ENCODE measurements at places on chromosomes 7 and 10.

- DNase-seq: peak; percentile 25
Measured at GRCh38 chr7:47254081-47254977, 327.6 kb downstream of the TNS3 start.

DNA sequence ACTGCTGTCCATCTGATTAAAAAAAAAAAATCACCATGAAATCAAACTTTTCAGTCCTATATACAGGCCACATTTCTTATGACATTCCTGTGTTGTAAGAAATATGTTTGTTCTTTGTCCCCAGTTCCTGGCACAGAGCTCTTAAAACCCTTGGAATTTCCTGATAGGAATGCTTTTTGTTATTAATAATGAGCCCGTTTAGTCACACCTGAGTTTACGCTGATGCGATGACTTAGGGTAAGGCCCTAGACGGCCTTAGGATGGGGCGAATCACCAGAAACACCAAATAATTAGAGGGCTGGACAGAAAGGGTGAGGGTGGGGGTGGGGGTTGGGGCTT lies 17.5 kb downstream of the TSPAN15 start:
- DNase-seq: no peak

DNA sequence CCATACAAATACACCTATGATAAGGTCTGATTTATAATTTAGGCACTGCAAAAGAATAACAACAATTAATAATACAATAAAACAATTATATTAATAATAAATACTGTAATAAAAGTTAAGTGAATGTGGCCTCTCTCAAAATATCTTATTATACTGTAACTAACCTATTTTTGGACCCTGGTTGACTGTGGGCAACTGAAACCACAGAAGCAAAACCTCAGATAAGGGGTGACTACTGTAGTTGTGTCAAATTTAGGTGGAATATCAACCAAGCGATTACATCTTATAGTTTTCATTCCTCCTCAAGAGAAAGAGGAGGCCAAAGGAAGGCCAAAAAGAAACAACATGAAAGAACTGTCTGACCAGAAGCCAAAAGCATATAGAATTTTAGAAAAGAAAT lies 103.9 kb downstream of the SKAP2 start:
- DNase-seq: no peak

GRCh38 chr7:1529383-1530116 lies 952 bp upstream of the MAFK start:
- no peak for DNase-seq

DNA sequence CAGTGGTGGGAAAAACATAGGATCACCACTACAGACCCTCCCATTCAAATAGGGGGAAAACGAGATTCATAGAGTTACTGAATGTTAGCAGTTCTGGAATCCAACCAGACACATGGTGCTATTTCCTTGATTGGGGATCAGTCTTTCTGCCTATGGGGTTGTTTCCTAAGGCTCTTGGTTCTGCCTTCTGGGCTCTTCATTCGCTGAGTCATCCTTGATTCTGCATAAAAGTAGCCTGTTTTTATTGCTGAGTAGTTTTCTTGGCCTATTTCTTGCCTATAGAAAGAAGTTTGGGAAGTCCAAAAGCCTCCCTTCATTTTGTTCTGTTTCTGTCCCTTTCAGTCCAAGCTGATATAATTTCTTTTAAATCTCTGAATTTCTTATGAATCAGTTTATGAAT lies 99.3 kb upstream of the OIT3 start:
- DNase-seq: no peak

DNA sequence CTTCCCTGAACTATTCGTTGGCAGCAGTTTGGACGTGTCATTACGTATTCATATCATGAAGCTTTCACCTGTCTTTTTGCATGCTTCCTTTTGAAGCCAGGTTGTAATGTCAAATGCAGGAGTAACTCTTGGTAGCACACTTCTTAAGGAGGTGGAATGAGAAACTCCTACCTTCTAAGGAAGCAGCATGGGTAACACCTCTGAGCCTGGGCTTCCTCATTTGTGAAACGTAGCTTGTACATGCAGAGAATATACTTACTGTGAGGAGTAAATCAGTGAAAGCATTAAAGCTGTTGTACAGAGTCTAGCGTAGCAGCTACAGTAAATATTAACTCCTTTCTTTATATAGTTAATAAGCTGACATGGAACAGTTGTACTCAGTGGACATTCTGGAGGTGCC lies 21.1 kb downstream of the CUL1 start:
- no peak for DNase-seq

GRCh38 chr7:149873970-149874643 lies 338 bp downstream of the ATP6V0E2 start:
- DNase-seq: no peak

DNA sequence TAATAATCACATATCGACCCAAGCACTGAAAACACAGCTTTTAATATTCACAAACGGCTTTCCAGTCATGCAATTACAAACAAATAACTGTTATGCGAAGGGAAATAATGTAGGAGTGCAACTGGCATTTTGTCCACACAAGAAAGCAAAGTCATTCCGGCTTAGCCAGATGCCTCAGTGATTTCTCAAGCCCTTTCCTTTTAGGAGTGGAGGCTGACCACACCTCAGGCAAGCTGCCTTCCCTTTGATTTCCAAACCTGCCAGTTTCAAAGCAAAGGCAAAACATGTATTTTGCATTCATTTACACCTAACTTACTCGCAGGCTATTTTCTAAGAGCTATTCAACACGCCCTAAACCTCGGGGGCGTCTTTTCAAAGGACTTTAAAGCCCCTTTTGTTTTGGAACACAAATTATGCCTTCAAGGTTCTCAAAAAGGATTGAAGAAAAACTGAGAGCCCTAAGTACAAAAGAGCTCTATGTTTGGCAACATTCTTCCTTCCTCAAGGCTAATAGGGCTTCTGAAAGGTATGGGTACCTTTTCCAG lies 109.6 kb downstream of the CPXM2 start:
- no peak for DNase-seq

DNA sequence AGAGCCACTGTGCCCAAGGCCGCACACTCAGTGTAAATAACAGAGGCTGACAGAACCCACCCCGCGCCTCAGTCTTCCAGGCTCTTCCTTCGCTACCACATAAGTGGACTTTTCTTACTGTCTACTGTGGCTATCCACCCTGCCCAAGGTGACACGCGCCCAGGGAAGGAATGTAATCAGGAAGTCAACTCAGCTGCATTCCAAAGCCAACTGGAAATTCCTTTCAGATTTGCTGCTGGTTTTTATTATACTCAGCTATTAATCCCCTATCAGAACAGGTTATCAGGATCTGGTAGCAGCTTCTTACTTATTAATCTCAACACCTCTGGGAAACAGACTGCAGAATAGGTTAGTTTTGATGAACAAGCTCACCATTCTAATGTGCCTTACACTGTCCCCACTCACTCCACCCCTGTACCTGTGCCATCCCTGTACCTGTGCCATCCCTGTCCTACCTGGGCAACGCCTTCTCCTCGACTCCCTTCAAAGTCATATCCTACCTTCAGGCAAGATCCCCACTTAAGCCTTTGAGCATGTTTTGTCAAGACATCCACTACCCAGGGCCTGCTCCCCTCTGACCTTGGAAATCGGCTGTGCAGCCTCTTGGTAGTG lies 90.7 kb downstream of the NHLRC2 start:
- DNase-seq: no peak

- DNase-seq: no peak
Measured at GRCh38 chr7:65907501-65908198, 34.8 kb downstream of the VKORC1L1 start.

DNA sequence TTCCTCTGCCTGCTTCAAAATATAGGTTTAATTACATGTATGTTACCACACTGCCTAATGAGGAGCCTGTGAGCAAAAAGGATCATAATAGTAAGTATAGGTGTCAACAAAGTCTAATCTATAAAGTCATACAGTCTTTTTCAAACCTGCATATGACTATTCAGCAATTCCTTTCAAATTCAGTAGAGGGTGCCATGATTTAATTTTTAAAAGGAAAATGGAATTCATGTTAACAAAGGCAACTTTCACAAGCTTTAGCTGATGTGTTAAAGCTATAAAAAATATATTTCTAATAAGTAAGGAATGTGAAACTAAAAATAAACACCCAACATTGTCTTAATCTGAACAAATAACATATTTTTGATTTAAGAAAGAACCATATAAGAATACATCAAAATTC lies 52.1 kb downstream of the MPP7 start:
- DNase-seq: no peak

DNA sequence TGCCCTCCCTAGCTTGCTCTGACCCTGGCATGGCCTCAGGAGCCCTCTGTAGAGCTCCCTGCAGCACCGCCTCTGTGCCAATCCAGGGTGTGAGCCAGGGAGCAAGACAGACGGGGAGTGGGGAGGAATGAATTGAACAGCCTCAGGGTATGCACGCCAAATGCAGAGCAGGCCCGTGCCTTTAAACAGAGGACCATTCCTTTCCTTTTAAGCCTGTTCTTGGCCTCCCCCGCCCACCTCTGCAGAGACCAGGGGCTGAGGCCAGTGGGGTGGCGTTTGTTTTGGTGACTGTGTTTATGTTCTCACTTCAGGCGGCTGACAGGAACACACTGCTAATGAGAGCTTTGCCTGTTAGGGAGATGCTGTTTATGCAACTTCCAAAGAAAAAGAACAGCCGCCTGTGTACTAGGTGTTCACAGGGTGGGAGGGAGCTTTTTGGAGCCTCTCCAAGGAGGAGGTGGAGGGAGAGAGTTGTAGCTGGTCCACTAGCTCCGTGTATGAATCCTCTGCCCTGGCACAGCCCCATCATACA lies 528.1 kb upstream of the DPP6 start:
- DNase-seq: no peak

- DNase-seq: no peak
Measured at GRCh38 chr7:82388138-82388537, 55.4 kb downstream of the CACNA2D1 start.

GRCh38 chr10:133474665-133475424 lies 21.1 kb downstream of the SCART1 start:
- no peak for DNase-seq

DNA sequence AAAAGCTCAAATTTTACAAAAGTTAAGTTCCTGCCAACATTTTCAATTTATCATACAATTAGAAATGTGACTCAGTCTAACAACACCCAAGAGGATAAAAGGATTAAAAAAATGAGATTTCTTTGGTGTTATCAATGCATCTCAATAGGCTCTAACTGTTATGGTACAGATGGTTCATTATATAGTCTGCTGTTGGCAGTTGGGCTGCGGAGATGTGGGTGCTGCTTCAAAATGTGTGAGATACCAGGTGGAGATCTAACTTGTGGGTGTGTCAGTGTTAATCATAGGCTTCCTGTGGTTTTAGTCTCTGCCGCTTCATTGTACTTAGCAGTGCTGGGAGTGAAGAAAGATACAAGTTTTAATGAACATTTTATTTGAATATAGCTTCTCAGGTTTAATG lies 231.2 kb downstream of the EXOC4 start:
- DNase-seq: peak; percentile 17

- no peak for DNase-seq
Measured at GRCh38 chr7:31950091-31950755, 120.0 kb downstream of the PDE1C start.

- no peak for DNase-seq
Measured at GRCh38 chr10:2948127-2948854, 119.1 kb upstream of the PFKP start.

- DNase-seq: peak; percentile 51
Measured at GRCh38 chr7:99997545-99998137, 17.8 kb upstream of the ZKSCAN1 start.

GRCh38 chr10:15494850-15495506 lies 123.9 kb upstream of the FAM171A1 start:
- DNase-seq: no peak

- DNase-seq: no peak
Measured at GRCh38 chr7:89681448-89681847, 472.8 kb upstream of the STEAP1 start.

- no peak for DNase-seq
Measured at GRCh38 chr7:45295222-45295621, 137.6 kb downstream of the RAMP3 start.

GRCh38 chr7:49294611-49295010 lies 370.3 kb downstream of the CDC14C start:
- DNase-seq: no peak

DNA sequence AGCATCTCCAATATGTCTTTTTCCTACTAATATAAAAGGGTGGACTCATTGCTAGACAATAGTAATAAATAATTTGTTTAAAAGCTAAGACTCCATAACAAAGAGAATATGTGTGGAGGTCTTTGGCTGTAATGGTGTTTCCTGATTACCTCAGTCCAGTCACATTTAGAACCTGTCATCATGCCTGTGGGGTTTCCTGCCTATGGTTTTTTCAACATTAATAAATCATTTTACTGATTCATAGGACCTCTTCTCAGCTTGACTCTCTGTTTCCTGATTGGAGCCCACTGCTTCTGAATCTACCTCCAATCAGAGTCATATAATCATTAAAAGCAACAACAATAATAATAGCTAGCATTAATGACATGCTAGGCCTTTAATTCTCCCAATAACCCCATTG lies 52.4 kb upstream of the GNAI1 start:
- DNase-seq: no peak

DNA sequence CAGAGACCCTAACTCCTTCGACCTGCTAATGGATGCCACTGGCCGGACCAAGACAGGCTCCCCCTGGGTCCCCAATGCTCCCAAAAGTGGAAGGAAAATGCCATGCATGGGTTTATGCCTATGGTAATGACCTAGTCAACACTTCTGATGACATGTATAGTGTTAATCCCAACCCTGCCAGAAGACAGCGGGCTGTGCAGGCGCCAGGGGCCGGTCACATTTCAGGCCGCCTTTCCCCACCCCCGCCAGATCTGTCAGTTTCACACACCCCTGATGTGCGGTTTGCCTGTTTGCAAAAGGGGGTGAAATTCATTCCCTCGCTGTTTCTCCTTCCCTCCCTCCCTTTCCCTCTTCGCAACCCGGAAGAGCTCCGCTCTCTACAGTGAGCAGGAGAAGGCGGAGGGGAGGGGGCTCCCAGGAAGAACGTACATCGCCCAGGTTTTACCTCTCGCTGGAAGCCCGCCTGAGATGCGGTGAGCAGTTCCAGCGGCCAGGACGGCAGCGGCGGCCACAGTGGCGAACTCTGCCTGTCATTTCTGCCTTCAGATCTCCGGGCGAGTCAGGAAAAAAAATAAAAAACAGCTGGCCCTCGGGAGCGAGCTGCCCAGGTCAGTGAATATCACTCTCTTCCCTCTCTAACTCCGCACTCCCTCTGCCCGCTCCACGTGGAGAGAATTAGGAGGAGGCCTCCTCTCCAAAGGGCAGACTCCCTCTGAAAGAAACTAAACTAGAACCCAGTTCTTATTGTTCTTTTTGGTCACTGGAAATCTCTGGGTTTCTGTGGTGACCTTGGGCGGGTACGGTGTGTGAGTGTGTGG lies 9.4 kb upstream of the GATA3 start:
- no peak for DNase-seq

DNA sequence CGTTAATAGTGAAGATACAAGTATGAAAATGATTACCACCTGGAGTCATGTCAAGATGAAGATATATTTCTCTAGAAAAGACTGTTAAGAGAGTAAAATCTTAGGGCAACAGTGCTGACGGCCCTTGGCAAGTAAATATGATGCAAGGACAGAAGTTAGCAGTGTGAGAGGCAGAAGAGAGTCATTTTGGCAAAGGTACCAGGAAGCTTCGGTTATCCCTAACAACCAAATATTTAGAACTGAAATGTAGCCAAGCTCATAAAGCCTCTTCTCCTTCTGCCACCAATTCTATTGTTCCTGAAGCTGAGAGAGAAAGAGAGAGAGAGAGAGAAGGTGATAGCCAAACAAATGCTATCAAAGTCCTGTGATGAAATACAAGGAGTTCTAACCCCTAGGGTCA lies 109.6 kb downstream of the MACC1 start:
- no peak for DNase-seq

All from activated T-cell treated with anti-CD3 and anti-CD28 coated beads, Interleukin-2, amount 50 U/mL, for 4 hours (primary cell).